Caki2 (cell line): ENCODE measurements at places on chromosomes 1 and 21. TPM values are rescaled to one million over a fixed set of nuclear protein-coding genes. Genes with fewer than 3 reads are reported as not detected.

DNA sequence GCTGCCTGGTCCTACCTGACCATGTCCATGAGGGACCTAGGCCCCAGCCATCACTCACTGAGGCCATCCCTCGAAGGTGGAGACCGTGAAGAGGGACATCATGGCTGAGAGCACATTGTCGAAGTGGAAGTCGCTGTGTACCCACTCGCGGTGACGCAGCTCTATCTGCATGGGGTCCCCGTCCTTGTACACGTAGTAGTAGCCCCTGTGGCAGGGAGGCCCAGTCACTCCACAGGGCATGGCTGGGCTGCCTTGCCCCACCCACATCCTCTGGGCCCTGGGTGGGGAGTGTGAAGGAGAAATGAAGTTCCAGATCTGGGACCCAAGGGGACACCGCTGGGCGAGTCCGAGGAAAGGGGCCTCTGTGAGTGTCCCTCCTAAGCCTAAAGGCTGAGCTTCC is 38.4 kb upstream of the KIF21B start:
- no peak for DNase-seq

The SEC16B gene
- 4.2 and 25.5 TPM in 2 replicates for total RNA-seq

The PTPRF gene
- total RNA-seq = 74.1 and 105 TPM in 2 replicates

The REN gene
- total RNA-seq = not detected in 2 replicates

- no peak for DNase-seq
Measured at GRCh38 chr1:180028864-180029263, 74.3 kb downstream of the CEP350 start.

GRCh38 chr1:84143796-84144565 is at the start of gene PRKACB:
Gene PRKACB (plus strand): TSS chr1:84144271. CDS start chr1:84144362, 91 bp downstream.
- DNase-seq = peak; percentile 5

The GJA9 gene
- not detected in 2 replicates for total RNA-seq

DNA sequence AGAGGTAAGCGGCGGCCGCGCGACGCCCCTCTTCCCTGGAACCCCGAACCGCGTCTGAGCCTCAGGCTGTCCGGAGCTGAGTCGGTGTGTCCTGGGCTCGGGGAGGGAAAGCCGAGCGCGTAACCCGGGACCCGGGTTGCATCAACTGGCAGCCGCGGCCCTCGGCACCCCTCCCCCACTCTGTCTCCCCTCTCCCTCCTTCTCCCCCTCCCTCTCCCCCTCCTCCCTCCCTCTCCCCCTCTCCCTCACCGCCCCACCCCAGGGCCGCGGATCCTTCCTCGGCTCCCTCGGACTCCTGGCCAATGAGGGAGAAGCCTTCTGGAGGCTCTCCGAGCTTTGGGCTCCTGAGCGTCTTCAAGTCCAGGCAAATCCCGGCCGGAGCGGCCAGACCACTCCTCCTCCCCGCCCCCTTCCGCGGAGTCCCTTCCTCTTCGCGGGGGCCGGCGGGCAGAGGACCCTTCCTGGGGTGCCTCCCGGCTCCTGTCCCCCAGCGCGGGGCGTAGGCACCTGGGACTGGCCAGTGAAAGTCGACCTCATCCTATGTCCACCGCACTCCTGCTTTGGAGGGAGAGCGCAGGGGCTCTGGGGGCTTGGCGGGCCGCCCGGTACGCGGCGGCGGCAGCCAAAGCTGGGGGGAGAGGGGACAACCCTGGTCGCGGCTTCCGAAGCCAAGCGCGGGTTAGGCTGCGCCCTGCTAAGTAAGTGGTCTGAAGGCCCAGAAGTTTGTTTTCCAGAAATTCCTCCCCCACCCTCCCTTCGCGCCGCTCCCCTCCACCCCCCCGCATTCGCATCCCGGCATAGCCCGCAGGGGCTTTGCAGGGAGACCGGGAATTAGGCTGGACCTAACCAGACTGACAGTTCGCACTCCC is 850 bp downstream of the SESN2 start:
- peak; percentile 67 for DNase-seq

DNA sequence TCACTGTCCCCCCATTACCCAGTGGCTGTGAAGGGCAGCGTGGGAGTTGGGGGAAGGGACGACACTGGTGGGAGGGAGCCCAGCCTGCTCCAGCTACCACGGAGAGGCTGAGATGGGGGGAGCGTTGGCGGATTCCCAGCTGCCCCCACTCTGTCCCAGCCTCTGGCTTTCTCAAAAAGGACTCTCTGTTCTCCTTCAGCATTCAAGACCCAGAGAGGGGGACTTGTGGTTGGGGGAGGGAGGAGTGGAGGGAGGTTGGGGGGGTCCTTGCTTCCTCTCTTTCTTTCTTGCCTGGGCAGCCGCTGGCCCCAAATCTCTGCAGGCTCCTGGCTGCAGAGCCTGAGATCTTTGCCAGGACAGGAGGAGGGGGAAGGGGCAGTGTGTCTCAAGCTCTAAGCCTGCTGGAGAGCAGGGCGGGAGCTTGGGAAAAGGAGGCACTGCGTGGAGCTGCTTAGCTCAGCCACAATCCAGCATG is 2.2 kb downstream of the ATP1A2 start:
- no peak for DNase-seq

The MASP2 gene
- not detected in 2 replicates for total RNA-seq

GRCh38 chr21:36847189-36847588 is 119.3 kb downstream of the HLCS start:
- DNase-seq = peak; percentile 49

GRCh38 chr1:220879509-220880361 is 492 bp downstream of the HLX start:
- peak; percentile 24 for DNase-seq

The KIF17 gene
- total RNA-seq = 2.1 and 6.4 TPM in 2 replicates

DNA sequence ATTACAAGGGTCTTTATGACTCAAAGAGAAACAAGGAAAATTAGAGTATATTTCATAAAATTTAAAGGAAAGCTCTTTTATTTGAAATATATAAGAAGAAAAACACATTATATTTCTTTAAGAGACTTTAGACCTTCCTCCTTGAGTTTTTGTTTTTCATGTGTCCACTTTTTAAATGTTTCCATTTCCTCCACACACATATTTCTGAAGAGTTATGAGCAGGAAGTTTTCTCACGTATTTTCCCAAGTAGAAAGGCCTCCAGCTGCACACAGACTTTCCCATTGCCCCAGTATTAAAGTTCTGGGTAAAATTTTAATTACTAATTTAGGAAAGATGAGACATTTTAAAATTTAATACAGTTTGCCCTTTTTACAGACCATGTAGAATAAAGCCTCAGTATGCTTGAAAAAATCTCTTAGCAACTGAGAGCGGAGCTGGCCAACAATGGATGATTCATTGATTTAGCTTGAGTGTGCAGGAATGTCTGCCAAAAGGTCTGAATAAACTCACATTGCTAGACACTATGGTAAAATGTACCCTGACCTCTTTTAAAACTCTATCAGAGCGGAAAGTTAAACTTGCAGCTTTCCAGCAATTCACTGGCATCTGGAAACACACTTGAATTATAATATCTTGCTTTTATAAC is 57.9 kb downstream of the DDAH1 start:
- DNase-seq = peak; percentile 71

DNA sequence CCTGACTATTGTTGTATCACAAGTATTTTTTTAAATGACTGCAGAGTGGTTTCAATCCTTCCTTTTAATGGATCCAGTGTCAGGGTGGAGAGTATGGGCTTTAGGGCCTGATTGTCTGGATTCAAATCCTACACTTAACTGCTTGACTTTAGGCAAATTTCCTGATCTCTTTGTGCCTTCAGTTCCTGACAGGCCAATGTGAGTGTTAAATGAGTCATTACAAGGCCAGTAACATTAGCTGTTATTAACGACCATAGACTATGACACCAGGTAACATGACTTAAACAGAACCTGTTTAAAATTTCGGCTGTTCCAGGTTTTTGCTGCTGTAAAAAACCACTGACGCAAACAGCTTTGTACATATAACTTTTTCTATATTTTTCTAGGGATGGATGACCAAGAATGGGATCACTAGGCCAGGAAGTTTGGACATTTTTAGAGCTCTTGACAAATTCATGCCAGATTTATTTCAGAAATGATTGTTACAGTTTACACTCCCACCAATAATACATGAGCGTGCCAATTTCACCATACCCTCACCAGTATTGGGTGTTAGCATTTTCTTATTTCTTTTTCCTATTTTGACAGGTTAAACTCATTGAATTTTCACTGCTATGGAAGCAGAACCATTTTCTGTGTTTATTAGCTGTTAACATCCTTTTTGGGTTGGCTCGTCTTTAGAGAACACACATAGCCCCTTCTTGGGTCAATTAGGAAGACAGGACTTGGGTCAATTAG is 11.3 kb downstream of the ZNF362 start:
- no peak for DNase-seq

The DPT gene
- total RNA-seq = not detected in 2 replicates

GRCh38 chr1:24351918-24352627 is 32.9 kb downstream of the GRHL3 start:
- peak; percentile 31 for DNase-seq

The PRAMEF33 gene
- total RNA-seq = not detected in 2 replicates

GRCh38 chr1:231318015-231318355 is 19.7 kb downstream of the EXOC8 start:
- no peak for DNase-seq

The KANK4 gene
- total RNA-seq = not detected in 2 replicates

The LCE2C gene
- not detected in 2 replicates for total RNA-seq

GRCh38 chr1:192524223-192524622 is 51.4 kb upstream of the RGS1 start:
- no peak for DNase-seq

DNA sequence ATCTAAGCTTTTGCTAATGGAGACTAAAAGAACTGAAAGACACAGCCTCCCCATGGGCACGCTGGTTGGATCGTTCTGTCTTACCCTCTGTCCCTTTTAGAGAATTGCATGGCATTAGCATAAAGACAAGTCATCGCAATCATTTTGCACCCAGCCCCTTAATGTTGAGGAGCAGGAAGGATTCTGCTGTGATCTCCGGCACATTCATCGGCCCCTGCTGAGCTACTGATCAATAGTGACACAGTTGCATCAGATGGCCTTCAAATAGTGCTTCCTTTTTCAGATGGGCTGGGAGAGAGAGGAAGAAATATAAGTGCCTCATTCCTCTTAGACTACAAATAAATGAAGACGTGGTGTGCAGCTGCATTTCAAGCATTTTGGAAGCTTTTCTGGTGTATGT is 75.4 kb downstream of the NOS1AP start:
- DNase-seq = no peak

GRCh38 chr1:60600532-60600931 is 481.8 kb upstream of the NFIA start:
- DNase-seq = no peak

The OLIG2 gene
- total RNA-seq = not detected in 2 replicates

- no peak for DNase-seq
Measured at GRCh38 chr1:15148475-15148874, 5.1 kb upstream of the TMEM51 start.

- no peak for DNase-seq
Measured at GRCh38 chr1:228084325-228084724, 1.8 kb downstream of the ARF1 start.

The PPIAL4G gene
- total RNA-seq = not detected in 2 replicates
